Pancreas (tissue), 10 donors: ENCODE measurements at places on chromosomes 4 and X. TPM values are rescaled to one million over a fixed set of nuclear protein-coding genes. Genes with fewer than 3 reads are reported as not detected.

GRCh38 chr4:138487230-138487629 lies 245.1 kb upstream of the SLC7A11 start:
- H3K27me3 ChIP-seq = no peaks in the 10 kb centered on the region
- DNase-seq = no peak
- no peak overlapping the region for H3K27ac ChIP-seq
- no peaks in the 10 kb centered on the region for H3K36me3 ChIP-seq
- no peak overlapping the region for H3K4me3 ChIP-seq
- H3K4me1 ChIP-seq = no peaks in the 10 kb centered on the region

- no peak overlapping the region for H3K27ac ChIP-seq
- DNase-seq = no peak
- no peaks in the 10 kb centered on the region for H3K36me3 ChIP-seq
- no peaks in the 10 kb centered on the region for H3K27me3 ChIP-seq
- no peak overlapping the region for H3K4me3 ChIP-seq
- no peaks in the 10 kb centered on the region for H3K4me1 ChIP-seq
Measured at GRCh38 chr4:139208404-139208945, 31.5 kb upstream of the ELF2 start.

Gene CXCL13
- total RNA-seq = not detected

DNA sequence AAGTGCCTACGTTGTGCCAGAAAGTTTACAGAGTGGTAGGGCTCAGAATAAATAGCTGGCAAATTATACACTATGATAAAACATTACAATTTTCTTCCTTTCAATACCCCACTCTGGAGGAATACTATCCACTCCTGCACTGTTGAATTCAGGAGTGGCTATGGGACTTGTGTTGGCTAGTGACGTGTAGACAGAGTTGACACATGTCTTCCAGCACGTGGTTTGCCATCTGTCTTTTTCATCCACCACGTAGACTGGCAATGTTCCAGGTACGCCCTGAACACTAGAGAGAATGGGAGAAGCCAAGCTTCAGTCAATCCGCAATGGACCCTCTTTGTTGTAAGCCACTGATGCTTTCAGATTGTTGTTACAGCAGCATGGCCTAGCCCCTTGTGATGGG lies 168.8 kb upstream of the RBPJ start:
- no peak overlapping the region for H3K27ac ChIP-seq
- H3K27me3 ChIP-seq = no peaks in the 10 kb centered on the region
- no peaks in the 10 kb centered on the region for H3K4me1 ChIP-seq
- H3K4me3 ChIP-seq = no peak overlapping the region
- no peak for DNase-seq
- no peaks in the 10 kb centered on the region for H3K36me3 ChIP-seq

- no peak for DNase-seq
- H3K36me3 ChIP-seq = peaks cover 12% of the 10 kb centered on the region
- no peaks in the 10 kb centered on the region for H3K27me3 ChIP-seq
- no peak overlapping the region for H3K4me3 ChIP-seq
Measured at GRCh38 chr4:67470871-67471270, 74.4 kb downstream of the CENPC start.

DNA sequence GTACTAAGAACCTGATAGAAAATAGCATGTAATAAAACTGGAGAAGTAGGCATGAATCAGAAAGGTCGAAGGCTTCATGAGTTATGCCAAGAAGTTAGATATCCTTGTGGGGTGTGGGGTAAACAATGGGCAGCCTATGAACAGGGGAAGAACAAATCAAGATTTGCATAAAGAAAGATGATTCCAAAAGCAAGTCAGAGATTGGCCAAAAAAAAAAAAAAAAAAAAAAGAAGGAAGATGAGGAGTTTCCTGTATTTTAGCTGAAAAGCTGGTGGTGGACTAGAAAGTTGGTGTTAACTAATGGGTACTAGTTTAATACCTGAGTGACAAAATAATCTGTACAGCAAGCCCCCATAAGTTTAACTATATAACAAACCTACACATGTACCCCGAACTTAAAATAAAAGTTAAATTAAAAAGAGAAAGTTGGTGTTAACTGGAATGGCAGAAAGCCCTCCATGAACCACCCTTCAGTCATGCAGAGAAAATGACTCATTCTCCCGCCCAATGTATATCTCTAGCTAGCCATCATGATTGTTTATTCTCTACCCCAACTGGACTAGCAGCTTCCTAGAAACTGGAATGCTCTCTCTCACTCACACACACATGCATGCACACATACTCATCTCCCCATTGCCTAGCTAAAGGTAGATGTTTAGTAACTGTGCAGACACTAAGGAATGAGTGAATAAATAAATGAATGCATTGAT lies 41.7 kb downstream of the ATP11C start:
- no peak for DNase-seq
- H3K27ac ChIP-seq = no peak overlapping the region
- H3K4me3 ChIP-seq = no peak overlapping the region
- no peaks in the 10 kb centered on the region for H3K27me3 ChIP-seq
- no peaks in the 10 kb centered on the region for H3K4me1 ChIP-seq

DNA sequence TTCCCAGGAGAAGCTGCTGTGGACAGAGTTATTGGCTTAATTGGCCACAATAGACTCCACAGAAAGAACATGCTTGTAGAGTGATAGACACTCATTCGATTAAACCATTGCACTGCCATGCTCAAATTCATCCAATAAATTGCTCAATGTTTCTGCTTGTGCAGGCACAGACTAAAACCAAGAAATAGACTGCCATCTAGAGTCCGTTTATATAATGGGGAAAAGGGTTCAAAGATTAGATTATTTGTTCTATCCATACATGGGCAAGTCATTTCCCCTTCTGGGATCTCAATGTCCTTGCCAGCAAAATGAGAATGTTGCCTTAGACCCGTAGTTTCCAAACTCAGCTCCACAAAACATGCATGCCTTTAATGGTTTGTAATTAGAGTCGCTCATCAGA lies 8.7 kb downstream of the SMIM10 start:
- no peaks in the 10 kb centered on the region for H3K4me1 ChIP-seq
- no peaks in the 10 kb centered on the region for H3K36me3 ChIP-seq
- no peaks in the 10 kb centered on the region for H3K27me3 ChIP-seq
- DNase-seq = no peak
- H3K27ac ChIP-seq = no peak overlapping the region

- no peak overlapping the region for H3K4me3 ChIP-seq
- H3K4me1 ChIP-seq = no peaks in the 10 kb centered on the region
- no peaks in the 10 kb centered on the region for H3K27me3 ChIP-seq
- H3K27ac ChIP-seq = no peak overlapping the region
- H3K36me3 ChIP-seq = no peaks in the 10 kb centered on the region
Measured at GRCh38 chr4:72744103-72744725, 175.2 kb upstream of the ADAMTS3 start.

Gene PPEF2
- not detected for total RNA-seq
